ENCODE measurements at places on chromosomes 3 and 15. TPM values are rescaled to one million over a fixed set of nuclear protein-coding genes. Genes with fewer than 3 reads are reported as not detected.

The IVD gene
- 79.6 TPM for total RNA-seq

The DUOXA2 gene
- not detected for total RNA-seq

The EPHB3 gene
- total RNA-seq: 18.0 TPM

The SAMD7 gene
- total RNA-seq: not detected

The ROPN1 gene
- total RNA-seq: not detected

The ANKUB1 gene
- not detected for total RNA-seq

The GOLGA8S gene
- total RNA-seq: 0.15 TPM

The PSMD6 gene
- 125 TPM for total RNA-seq

The MAGEL2 gene
- total RNA-seq: 0.50 TPM

The MAP1A gene
- 180 TPM for total RNA-seq

The C3orf49 gene
- not detected for total RNA-seq

Measured in smooth muscle cell of trachea (primary cell).